Stimulated activated CD4-positive, alpha-beta T cell treated with anti-CD3 and anti-CD28 coated beads, Interleukin-4, amount 100 ng/mL, for 48 hours (primary cell): ENCODE measurements at places on chromosomes 1 and 21.

- no peak for DNase-seq
These were observed 19.2 kb upstream of the EVA1B start for GRCh38 chr1:36342426-36343185.

- DNase-seq, result no peak
These were observed 72.2 kb upstream of the GJB5 start for GRCh38 chr1:34682452-34683223.

- DNase-seq, result no peak
These were observed at the start of gene DMRTA2 for GRCh38 chr1:50422946-50423669. TSS of gene DMRTA2 (minus strand) at chr1:50423443. CDS start at chr1:50421536, 1,907 bp downstream.

DNA sequence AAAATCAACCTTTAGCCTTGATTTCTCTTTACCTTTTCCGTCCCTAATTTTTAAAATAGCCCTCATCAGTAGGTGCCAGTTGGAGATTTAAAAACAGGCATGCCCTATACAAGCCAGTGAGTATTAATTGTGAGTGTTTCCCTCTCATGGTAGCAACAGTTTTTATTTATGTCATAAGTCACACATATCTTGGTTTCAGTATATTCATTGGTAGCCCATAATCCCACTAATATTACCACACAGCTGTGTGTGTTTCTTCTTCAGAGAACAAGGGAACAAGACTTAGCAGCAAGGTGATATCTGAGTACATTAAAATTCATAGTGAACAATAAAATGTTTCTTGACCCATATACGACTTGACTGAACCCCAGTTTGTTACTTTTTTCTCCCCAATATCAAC is 68.6 kb upstream of the HSPA13 start:
- no peak for DNase-seq

GRCh38 chr1:154391086-154391770 is 13.9 kb upstream of the IL6R start:
- DNase-seq, result no peak

DNA sequence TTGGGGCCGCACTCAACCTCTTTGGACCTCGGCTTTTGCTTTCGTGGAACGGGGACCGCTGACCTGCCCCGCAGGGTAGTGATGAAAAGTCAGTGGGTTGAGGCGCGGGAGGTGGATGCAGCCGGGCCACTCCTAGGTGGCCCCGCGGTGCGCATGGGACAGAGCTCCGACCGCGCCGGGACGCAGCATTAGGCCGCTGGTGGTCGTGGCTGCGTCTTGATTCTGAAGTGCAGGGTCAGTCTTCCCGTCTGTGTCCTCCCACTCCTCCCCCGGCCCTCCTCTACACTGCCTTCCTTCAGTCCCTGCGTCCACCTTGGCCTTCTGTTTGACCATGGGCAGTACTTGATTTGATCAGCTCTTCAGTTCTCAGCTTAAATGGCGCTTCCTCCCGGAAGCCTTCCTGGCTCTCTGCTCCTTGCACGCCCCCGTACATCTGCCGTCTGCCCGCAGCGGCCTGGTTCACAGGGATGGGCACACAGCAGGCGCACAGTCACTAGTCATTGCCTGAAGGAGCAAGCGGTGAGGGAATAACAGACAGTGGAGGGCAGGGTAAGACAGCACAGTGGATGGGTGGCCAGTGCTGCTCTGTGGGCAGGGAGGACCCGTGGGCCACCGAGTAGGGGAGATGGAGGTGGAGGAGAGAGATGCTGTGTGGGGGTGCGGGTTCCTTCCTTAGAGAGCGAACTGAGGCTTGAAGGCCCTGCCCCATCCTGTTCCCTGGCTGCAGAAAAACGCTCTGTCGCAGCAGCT is 633 bp downstream of the THEMIS2 start:
- peak; percentile 42 for DNase-seq

DNA sequence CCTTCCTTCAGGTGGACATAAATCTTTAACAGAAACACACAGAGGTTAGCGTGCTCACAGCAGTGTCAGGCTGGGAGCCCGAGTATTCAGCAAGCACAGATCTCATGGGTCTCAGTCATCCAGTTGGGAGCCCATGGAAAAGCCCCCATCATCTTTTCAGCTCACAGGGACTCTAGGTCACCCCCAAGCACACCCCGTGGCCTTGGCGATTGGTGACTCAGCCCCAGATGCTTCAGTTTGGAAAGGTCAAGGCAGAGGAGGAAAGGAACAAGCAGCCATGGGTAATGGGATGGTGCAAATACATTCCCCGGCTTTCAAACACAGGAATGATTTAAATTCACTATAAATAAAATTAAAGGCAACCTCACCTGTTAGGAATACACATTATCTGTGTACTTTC is 88.9 kb downstream of the PGBD5 start:
- no peak for DNase-seq

GRCh38 chr1:41430582-41430981 is 53.9 kb downstream of the EDN2 start:
- DNase-seq, result no peak

DNA sequence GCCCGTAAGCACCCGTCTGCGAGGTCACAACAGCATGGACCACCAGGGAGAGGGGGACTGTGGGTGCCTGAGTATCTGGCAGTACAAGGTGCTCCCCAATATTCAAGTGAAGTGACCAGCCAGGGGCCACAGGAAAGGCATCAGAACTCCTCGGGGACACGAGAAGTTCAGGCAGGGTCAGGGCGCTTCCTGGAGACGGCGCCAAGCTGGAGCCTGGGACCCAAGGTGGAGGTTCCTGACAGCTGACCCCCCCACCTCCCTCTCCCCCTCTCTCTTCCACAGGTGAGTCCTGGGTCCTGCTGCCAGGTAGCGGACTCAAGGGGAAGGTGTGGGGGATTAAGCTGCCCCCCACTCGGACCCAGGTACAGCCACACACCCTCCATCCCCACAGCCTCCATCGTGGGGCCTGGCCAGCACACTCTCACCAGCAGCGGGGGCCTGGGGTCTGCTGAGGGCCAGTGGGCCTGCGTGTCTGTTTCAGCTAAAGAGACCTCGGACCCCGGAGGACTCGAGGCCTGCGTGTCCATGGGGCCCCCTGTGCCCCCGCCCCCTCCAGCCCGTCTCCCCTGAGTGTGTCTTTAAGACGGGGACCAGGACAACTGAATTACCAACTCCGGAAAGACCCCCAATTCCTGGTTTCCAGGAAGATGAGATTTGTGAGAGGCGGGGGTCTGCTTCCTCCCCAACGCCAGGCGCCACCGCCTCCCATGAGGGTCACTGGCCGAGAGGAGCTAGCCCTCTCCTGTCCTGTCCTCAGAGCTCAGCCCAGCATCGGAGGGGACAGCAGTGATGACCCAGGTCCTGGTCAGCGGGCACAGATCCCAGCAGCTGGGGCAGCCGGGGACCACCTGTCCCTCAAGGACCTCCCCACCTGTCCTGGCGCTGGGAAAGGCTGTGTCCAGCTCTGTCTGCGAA is 6.2 kb downstream of the TNFRSF18 start:
- no peak for DNase-seq

- DNase-seq, result no peak
These were observed 41.2 kb downstream of the RSPH1 start for GRCh38 chr21:42454786-42455185.

DNA sequence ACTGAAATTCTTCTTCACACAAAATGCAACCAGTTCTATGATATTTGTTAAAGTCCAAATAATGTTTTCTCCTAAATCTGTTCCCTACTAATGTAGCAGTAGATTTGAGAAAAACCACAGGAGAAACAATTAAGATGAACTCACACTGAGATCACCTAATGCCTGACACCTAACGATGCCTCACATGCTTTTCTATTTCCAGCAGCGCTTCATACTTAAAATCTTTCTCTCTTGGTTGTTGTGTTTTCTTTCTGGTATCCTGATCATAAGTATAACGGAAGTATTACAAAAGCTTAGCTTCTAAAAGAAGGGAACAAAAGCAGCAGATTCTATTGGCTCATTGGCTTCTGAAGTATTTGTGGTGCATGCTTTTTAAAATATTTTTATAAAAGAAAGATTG is 267.2 kb upstream of the SGIP1 start:
- DNase-seq, result no peak

- DNase-seq, result peak; percentile 59
These were observed 17.4 kb downstream of the CELA3A start for GRCh38 chr1:22018583-22019559.

DNA sequence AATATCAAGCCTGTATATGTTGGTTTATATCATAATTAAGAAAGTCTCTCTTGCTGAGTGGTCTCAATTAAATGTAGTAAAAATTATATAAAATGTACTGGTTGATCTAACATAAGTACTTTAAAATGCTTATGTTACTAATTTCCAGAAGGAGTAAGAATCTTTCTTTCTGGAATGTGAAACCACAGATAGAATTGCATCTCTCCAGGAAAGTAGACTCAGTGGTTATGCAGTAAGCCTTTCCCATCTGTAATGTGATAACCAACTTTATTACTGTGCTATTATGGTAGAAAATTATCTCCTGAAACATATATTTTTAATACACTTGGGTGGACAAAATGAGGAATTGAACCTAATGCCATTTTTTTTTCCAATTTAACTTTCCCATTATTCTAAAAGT is 8.9 kb upstream of the RALGPS2 start:
- no peak for DNase-seq

- DNase-seq, result no peak
These were observed 651 bp upstream of the HPCA start for GRCh38 chr1:32885676-32886003.

- peak; percentile 65 for DNase-seq
These were observed 30.8 kb downstream of the MRPL37 start for GRCh38 chr1:54230507-54231339.

- no peak for DNase-seq
These were observed 24.1 kb upstream of the ARHGEF11 start for GRCh38 chr1:157069601-157070000.

GRCh38 chr1:207084232-207084631 is 4.4 kb upstream of the C4BPB start:
- DNase-seq, result no peak

DNA sequence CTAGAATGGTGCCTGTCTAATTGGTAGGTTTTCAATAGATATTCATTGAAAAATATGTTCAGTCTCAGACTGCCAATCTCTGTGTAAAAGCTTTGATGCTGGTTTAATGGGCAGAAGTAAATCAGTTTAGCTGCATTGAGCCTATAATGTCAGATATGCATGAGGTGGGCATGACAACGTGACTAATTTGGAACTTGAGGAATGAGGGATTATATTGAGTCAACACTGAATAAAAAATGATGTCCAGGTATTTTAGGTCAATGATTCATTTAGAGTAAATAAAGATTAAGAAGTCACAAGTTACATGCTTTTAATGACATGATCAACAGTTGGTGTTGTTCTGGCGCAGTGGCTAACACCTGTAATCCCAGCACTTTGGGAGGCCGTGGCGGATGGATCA is 3.0 kb downstream of the WDR3 start:
- no peak for DNase-seq
